ENCODE measurements at places on chromosomes 1 and 21.

DNA sequence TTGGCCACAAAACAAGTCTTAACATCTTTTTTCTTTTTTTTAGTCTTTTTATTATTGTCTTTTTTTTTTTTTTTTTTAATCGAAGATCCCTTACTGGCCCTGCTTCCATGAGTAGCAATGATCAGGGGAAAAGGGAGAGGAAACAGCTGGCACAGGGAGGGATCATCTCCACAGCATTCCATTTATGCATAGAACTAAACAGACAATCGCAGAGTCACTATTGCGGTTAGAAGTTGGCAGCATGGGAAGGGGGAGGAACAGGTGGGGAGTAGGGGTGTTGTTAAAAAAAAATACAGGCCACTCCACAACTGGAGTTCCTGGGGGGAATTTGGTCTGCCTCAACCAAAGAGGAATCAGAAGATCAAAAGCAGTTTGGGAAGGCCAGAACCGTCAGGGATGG is 55.4 kb downstream of the C1orf185 start:
- DNase-seq: no peak

GRCh38 chr1:90317628-90318027 is 322.7 kb downstream of the ZNF326 start:
- no peak for DNase-seq

- DNase-seq: no peak
Measured at GRCh38 chr1:20052386-20052785, 17.6 kb upstream of the PLA2G5 start.

- no peak for DNase-seq
Measured at GRCh38 chr1:9553736-9554144, 14.5 kb downstream of the SLC25A33 start.
